ENCODE measurements at places on chromosomes 1 and 21.
A peak's percentile ranks its signal among the peaks of the same experiment; 100 is the strongest.

DNA sequence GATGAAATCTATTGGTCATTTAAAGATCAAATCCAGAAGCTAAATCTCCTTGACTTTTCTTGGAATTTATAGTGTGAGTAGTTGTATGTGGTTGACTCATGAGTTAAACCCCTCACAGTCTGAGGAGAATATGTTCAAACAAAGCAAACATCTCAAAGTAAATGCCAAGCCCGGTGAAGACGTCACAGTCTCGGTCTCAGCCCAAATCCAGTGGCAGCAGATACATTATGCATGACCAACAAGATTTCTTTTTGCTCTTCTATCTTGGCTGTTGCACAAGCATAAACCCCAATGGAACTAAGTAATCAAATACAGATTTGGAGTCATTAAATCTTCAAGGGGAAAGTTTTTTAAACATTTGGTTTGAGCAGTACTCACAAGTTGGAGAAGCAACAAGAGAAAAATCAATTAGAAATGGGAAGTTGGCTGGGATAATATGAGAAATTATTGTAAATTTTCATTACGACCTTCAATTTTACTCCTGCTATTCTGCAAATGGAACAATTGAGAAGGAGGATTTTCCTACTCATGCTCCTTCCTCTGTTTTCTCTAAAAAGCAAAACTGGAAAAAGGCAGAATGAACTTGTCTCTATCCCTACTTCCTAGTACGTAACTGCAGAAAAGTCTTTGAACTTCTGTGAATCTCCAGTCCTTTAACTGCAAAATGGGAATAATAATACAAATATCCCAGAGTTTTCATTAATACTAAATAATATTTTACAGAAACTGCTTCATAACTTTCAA lies 575.8 kb downstream of the NUF2 start:
- DNase-seq = no peak

DNA sequence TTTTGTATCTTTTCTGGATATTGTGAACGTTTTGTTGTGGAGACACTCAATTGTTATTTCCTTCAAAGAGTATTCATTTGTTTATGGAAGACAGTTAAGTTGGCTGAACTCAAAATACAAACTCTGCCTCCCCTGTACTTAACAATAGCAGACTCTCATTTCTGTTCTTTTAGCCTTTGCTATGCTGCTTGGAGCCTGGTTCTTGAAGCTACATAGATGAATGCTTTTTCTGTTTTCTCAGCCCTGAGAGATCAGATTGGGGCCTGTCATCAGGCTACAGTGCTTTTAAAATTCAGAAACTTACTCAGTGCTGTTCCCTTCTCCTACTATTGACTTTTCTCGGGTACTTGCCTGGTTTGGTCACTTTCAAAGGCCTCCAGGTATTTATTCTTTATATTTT lies 215.7 kb upstream of the LYPLAL1 start:
- DNase-seq = no peak

DNA sequence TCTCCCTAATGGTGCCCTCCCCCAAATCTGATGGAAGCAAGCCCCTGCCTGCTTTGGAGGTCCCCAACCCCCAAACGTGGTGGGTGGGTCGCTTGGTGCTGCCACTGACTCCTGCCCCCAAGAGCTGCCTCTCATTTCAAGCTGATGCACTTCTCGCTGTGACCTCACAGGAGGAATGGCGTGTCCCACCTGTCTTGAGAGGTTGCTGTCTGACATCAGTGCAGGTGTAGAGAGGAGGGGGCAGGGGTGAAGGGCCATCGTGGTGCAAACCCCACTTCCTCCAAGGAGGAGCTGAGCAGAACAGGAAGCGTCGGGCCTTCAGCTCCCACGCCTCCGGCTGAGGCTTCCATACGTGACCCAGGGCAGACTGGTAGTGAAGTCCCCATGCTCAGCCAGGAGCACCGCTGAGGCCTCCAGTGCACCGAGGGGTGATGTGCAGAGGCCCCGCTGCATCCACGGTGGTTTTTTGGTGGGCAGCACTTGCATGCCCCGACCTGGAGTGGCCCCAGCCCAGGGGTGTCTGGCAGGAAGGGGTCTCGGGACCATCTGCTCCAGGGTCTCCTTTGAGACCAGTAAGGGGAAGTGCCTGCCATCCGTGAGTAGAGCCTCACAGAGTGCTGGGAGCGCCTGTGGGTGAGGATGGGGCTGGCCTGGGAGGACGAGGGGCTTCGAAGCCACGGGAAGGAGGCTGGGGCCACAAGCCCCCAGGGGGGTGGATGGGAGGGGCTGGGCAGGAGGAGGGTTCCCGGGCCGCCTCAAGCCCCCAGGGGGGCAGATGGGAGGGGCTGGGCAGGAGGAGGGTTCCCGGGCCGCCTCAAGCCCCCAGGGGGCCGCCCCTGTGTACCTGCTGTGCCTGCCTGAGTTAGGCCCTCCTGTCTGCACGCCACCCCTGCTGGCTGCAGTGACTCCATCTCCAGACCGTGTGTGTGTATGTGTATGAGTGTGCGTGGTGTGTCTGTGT lies 39.8 kb downstream of the WDR4 start:
- DNase-seq = no peak

DNA sequence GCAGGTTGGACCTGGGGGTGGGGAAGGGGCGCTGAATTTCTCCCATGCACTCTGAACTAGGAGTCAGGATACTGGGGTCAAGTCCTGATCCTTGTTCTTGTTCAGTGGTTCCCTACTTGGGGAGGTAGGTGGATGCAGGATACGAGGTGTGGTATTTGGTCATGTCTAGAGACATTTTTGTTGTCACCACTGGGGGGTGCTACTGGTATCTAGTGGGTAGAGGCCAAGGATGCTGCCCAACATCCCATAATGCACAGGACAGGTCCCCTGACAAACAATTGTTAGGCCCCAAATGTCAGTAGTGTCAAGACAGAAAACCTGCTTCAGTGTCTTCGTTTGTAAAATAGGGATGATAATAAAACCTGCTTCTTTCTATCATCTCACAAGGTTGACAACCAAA lies 259.0 kb upstream of the FOXD3 start:
- no peak for DNase-seq

- no peak for DNase-seq
Measured at GRCh38 chr1:168098534-168099320, 38.0 kb downstream of the GPR161 start.

- DNase-seq = no peak
Measured at GRCh38 chr1:168709405-168710363, 19.3 kb downstream of the DPT start.

GRCh38 chr1:183697814-183698590 lies 44.9 kb upstream of the APOBEC4 start:
- no peak for DNase-seq

DNA sequence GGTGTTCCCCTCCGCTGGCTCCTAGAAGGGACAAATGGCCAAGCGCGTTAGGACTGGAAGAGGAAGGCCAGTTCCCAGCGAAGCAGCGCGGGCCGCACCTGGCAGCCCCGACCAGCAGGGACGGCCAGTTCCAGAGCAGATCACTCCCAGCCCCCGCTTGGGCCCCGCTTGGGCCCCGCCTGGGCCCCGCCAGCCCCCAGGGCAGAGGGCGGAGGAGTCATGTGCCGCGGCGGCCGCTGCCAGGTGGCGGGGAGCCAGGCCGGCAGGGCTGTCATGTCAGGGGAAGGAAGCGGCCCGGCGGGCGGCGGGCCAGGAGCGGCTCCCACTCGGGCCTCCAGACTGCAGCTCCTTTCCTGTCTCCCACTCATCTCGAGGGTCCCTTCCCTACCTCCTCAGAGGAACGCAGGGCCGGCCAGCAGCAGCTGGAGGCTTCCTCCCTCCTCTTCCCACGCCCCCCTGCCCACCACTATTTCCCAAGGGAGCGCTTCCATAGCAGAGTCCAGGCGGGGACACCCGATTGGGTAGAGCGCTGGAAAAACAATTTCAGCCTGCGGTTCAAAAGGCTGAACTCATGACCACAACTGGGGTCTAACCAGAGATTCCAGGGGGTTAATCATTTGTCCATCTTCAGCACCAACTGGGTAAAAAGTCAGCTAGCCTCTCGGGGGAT lies 16.5 kb downstream of the ZNF697 start:
- no peak for DNase-seq

- peak; percentile 31 for DNase-seq
Measured at GRCh38 chr1:235329139-235329902, 951 bp downstream of the GGPS1 start.

DNA sequence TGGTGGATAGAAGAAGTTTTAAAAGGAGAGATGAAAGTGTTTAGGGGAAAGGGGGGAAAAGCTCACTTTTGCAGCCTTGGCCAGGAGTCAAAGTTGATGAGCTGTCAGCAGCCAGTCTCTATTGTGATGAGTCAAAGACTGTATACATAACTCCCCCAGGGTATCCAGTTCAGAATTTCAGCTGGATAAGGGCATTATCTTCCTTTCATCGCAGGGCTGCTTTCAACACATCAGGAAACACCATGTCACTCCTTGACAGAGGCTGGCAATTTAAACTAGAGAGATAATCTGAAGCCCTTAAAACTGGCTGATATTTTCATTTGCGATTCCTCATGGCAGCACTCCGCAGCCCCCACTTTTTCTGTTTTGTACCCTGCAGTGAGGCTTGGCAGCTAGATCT lies 328.5 kb downstream of the TBX15 start:
- no peak for DNase-seq

DNA sequence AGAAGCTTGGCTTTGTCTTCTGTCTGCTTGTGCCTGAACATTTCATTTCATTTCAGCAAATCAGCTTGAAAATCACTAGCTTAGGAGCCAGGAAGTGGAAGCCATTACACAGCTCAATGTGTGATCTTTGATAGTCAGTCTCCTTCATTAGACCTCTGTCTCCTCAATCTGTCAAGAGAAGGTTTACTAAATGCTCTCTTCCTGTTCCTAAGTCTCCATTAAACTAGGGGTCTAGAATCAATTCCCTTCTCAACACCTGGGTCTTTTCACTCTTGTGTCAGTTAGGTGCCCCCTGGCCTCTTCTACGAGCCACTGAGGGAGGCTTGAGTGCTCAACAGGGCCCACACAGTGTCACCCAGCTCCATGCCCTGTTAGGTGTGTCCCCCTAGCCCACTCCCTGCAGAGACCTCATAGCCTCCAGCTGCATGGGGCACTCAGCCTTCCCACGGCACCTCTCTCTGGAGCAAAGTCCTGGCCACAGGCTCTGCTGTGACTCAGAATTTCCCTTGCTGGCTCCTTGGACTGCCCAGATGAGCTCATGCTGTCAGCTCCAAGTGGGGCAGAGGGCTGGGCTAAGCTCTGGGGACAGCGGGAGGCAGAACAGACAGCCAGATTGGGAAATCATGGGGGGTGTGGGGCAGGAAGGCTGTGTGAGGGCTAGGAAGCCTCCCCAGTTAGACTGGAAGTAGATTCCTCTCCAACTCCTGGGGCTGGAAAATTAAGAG lies 115.7 kb upstream of the IPO9 start:
- no peak for DNase-seq

DNA sequence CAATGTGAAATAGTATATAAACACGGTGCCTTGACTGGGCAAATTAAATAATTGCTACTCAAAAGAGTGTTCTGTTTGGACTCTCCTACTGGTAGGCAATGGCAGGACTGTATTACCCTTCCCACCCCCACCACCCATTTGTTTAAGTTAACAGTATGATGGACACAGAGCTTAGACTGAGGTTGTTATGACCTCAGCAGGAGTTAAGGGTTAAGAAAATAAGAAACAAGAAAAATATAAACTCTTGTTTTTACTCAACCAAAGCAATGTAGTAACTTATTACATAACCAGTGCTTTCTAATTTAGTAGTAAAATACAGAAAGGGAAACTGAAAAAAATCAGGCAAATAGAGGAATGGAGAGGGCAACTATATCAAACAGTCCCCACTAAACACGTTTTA lies 19.9 kb upstream of the SERPINC1 start:
- no peak for DNase-seq

DNA sequence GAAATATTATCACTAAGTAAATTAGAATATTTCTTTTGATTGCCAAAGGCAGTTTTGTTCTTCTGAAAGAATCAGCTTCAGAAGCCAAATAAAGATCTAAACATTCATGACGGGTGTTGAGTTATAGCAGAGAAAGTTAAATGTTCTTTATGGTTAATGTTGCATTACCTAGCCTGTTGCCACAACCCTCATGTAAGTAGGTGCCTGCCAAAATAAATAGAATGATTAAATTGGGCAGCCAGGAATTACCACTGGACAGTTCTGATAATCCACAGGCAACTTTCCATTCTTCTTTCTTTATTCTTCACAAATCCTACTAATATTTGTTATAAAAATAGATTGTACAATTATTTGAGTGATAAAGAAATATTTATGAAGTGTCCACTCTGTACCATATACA lies 217.9 kb upstream of the NRIP1 start:
- DNase-seq = no peak

DNA sequence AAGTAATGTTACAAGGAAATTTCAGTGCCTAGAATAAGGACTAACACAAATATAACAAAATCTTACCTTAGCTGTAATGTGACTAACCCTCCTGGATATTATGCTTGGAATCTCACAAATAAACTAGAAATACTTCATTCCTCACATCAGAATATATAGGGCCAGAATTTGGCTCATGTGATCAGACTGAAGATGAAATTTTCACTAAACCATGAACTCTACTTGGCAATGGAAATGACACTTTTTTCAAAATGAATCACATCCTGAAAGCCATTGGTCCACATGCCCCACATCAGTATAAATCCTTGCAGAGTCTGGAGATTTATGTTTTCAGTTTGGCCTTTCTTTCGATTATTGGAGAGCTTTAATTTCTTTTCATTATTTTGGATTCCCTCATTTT lies 227.8 kb downstream of the NRIP1 start:
- no peak for DNase-seq

- no peak for DNase-seq
Measured at GRCh38 chr21:32207406-32207716, 71.5 kb downstream of the MIS18A start.

GRCh38 chr1:38804062-38804886 lies 55.3 kb downstream of the RRAGC start:
- DNase-seq = no peak

GRCh38 chr1:58904299-58905125 lies 120.7 kb upstream of the JUN start:
- DNase-seq = no peak

DNA sequence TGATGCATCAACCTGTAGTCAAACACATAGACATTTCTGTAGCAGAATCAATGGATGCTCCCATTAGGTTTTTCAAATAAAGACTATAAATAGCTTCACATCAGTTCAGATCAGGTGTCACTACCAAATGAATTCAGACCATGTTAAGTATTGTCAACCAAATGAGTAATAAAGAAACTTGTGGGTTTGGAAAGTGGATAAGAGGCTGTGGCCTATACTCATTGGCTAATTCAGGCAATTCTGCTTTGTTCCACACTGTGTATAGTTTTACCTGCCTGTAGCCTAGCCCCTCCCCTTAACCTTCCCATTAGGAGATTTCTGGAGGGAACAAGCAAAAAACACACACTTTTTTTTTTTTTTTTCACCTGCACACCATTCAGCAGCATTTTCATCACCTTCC lies 321.2 kb downstream of the HLX start:
- no peak for DNase-seq
